ENCODE measurements at places on chromosomes 6 and 20. TPM values are rescaled to one million over a fixed set of nuclear protein-coding genes. Genes with fewer than 3 reads are reported as not detected.

TREM1 gene
- total RNA-seq: 8.6 TPM

BPIFB1 gene
- total RNA-seq: not detected

RSPH4A gene
- total RNA-seq: 0.32 TPM

SLC44A4 gene
- not detected for total RNA-seq

ZNF334 gene
- 2.6 TPM for total RNA-seq

RPL7L1 gene
- 95.1 TPM for total RNA-seq

RIPOR2 gene
- 9.2 TPM for total RNA-seq

THBD gene
- 19.9 TPM for total RNA-seq

NKX2-2 gene
- not detected for total RNA-seq

CEBPB gene
- 80.2 TPM for total RNA-seq

LINC00237 gene
- total RNA-seq: not detected

RNF39 gene
- total RNA-seq: not detected

SOX18 gene
- 0.36 TPM for total RNA-seq

CGA gene
- not detected for total RNA-seq

SLC26A8 gene
- not detected for total RNA-seq

NRN1 gene
- total RNA-seq: not detected

MATN4 gene
- total RNA-seq: not detected

LGSN gene
- not detected for total RNA-seq

PNLDC1 gene
- total RNA-seq: not detected

MRPS18A gene
- 33.0 TPM for total RNA-seq

LEMD2 gene
- total RNA-seq: 34.8 TPM

SLC25A27 gene
- total RNA-seq: 2.3 TPM

ZC2HC1B gene
- not detected for total RNA-seq

DNAAF9 gene
- total RNA-seq: 10.3 TPM

CPNE5 gene
- total RNA-seq: under 0.01 TPM

SYCP2 gene
- total RNA-seq: 0.18 TPM

CCND3 gene
- 104 TPM for total RNA-seq

EYS gene
- not detected for total RNA-seq

WFDC2 gene
- not detected for total RNA-seq

BTN3A1 gene
- 6.2 TPM for total RNA-seq

HNF4A gene
- not detected for total RNA-seq

SLC29A1 gene
- total RNA-seq: 40.3 TPM

BTNL2 gene
- total RNA-seq: not detected

PTCRA gene
- total RNA-seq: not detected

DCBLD1 gene
- 19.5 TPM for total RNA-seq

CCN2 gene
- total RNA-seq: 511 TPM

FLRT3 gene
- 0.90 TPM for total RNA-seq

VGLL2 gene
- total RNA-seq: not detected

MRPL18 gene
- total RNA-seq: 90.1 TPM

MDFI gene
- 13.7 TPM for total RNA-seq

WFDC10B gene
- not detected for total RNA-seq

HRH3 gene
- total RNA-seq: not detected

NUDT3 gene
- total RNA-seq: 19.0 TPM

SS18L1 gene
- total RNA-seq: 8.7 TPM

BTBD9 gene
- 8.7 TPM for total RNA-seq

MUC22 gene
- not detected for total RNA-seq

TBC1D32 gene
- 4.2 TPM for total RNA-seq

COL11A2 gene
- 0.18 TPM for total RNA-seq

SYNCRIP gene
- total RNA-seq: 49.6 TPM

ENPP3 gene
- total RNA-seq: 0.81 TPM

Data from cardiac atrium fibroblast (primary cell).